Choroid plexus epithelial cell (primary cell): ENCODE measurements at places on chromosomes 4 and X.

DNA sequence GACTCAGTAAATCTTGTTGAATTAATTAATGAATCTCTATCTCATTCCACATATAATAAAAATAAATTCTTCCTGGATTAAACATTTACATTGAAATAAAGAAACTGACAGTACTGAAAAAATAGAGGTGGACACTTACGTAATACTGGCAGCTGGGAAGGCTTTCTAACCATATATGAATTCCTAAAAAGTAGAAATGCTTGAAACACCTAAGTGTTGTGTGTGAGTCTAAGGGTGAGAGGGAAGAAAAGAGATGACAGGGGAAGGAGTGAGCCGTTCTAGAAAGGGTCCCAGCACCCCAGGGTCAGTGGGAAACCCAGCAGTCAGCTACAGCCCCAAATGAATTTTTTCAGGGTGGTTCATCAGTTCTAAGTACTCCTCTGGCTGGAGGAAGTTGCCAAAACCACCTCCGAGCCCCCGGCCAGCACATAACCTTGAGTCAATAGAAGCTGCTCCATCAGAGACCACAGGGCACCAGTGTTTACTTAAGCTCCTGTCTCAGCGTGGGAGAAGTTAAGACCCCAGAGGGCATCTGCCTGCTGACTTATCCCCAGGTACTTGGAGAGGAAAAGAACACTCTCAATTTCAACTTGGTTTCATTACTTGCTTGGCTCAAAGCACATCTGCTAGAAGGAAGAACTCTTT is 18.3 kb downstream of the GAB3 start:
- peak; percentile 72 for DNase-seq

DNA sequence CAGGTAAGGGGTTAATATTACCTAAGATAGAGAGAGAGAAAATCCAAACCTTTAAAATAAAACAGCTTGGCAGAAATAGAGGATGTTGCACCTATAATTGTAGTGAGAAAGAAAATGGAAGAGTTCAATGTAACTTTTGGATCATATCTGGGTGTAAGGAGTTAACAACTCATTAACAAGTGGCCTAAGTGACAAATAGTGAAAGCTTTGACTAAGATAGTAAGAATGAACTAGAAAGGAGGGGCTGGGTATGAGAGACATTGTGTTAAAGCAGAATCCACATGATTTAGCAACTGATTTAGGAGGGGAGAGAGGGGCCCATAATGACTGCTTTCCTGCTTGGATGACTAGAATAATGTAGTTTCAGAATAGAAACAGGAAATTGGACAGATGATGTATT is 761.0 kb downstream of the IL1RAPL1 start:
- DNase-seq: no peak

- DNase-seq: peak; percentile 34
These were observed 30.7 kb downstream of the PNMA6E start for GRCh38 chrX:153370293-153371055.

DNA sequence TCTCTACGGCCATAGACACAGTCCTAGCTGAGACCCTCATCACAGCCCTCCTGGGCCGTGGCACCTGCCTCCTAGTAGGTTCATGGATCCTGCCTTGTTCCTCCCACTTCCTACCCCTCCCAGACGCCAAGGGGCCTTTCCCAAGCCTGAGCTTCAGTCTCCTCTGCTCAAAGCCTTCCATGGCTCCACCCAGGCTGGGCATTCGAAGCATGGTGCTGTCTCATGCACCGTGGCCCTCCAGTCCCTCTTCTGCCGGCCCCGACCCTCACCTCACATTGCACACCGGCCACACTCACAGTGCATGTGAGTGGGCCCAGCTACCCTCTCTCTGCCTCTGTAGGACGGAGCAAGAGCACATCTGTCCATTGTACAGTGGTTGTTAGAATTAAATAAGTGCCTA is 21.7 kb upstream of the KIAA0232 start:
- no peak for DNase-seq

- DNase-seq: peak; percentile 15
These were observed 283.7 kb downstream of the PACRGL start for GRCh38 chr4:20983763-20984575.

- DNase-seq: peak; percentile 61
These were observed at the start of gene PCDH19 for GRCh38 chrX:100409610-100410590. Gene PCDH19, minus strand, starts transcription at chrX:100410273. Its CDS starts 1,676 bp downstream, at chrX:100408597.

- DNase-seq: peak; percentile 90
These were observed 54.1 kb downstream of the APBB2 start for GRCh38 chr4:41160012-41160789.

DNA sequence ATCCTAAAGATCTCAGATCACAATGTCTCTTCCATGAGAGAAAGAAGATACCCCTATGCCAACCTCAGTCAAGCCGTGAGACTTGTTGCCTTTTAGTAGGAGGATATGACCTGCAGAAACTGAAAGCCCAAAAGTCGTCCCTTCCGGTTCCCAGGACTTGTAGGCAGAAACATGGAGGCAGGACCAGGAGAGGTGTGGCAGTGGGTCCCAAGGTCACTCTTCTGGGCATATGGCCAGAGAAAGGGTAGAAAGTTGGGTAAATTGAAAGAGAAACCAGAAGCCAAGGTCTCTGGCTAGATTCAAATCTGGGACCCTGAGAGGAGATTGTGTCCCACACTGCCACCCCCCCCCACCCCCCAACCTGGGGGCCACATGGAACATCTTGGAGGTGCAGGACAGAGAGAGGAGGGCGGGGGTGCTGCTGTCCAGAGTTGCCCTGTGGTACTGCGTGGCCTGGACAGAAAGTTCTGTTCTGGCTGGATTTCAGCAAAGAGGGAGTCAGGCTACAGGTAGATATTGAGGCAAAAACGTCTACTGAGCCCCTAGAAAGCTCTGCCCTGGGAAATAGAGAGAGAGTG is 55.4 kb downstream of the DDX3X start:
- no peak for DNase-seq

DNA sequence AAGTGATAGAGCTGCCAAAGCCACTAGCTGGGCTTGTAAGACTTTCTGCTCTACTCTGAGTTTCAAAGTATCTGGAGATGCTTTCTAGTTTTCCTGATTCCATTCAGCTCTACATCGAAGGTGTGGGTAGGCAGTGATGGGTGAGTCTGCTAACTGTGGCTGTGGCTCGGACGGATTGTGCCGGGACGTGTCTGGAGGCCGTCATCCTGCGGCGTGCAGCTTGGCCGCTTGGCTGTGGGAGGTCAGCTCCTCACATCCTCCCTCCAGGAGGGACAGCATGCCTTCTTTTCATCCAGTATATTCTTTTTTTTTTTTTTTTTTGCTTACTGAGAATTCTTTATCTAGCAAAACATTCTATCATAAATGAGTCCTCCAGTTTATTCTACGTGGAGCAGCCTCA is 77.9 kb upstream of the AADAT start:
- DNase-seq: no peak

- DNase-seq: no peak
These were observed 59.5 kb downstream of the PGRMC2 start for GRCh38 chr4:128227991-128228571.

DNA sequence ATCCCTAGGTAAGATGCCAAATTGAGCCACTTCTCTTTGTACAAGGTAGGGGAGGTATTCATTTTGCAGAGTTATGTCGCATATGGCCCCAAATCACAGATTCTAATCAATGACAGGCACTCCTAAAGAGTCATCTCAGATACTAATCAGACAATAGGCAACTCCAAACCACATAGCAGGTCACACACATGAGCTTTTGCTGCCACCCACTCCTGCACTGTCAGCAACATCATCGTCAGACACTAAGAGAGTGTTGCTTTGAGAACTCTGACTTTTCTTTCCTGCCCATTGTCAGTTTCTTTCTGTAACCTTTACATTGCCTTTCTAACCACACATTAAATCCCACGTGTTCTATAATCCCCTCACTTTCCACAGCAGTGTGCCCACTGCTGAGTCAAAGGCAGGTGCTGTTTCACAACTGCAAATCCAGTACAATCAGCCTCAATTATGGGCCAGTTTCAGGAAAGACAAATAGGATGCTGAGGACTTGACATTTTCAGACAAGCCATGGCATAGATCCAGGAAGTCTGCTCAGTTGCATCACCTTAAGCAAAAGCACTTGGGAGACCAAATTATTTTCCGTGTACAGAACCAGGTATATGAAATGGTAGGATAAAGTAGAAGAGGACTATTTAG is 23.5 kb downstream of the TMEM31 start:
- peak; percentile 65 for DNase-seq

DNA sequence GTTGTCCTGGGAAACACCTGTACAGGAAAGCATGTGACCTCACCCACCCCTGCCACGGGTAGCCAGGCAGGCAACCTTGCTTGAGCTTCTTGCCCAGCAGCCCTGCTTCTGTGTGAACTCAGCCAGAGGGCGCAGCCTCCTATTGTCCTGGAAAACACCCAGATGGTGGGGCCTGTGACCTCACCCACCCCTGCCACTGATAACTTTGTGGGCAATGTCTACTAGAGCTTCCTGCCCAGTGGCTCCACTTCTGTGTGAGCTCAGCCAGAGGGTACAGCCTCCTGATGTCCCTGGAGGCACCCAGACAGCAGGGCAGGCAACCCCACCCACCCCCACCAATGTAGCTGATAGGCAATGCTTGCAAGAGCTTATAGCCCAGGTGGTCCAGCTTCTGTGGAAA is 146.3 kb downstream of the DTHD1 start:
- no peak for DNase-seq

DNA sequence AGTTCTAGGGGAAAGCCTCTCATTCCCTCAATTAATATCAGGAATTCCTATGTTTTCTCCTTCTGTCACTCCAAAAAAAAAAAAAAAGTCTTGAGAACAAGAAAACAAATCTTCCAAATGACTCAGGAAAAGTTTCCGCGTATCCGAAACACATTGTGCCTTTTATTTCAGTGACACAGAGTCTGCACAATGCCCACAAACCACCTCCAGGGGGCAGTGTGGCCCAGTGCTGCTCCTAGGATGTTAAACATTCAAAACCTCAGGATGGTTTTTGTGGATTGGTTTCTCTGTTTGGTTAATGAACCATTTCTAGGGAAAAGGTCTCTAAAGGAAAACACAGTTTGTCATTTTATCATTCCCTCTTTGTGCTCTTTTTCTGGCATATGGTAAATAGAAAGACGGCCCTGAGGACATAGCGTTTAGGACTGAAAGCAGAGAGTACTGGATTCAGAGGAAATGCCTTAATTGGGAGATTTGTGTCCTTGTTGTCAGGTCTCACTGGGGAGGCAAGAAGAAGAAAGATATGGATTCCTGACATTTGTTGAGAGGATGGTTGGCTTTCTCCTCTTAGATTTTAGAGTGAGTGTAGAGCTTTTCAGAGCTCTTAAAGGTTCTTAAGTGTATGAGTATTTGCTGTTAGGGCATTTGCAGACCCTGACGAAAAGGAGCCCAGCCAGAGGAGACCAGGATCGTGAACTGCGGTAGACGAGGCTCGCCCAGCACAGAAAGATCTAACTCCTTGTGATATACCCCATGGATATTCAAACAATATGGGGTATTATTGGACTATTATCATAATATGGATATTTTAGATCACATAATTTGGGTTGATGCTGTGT is 65.7 kb upstream of the MAP9 start:
- DNase-seq: peak; percentile 76

- no peak for DNase-seq
These were observed 36.9 kb downstream of the PARM1 start for GRCh38 chr4:74969507-74970474.

GRCh38 chr4:43341741-43342140 is 449.2 kb downstream of the GRXCR1 start:
- DNase-seq: no peak

DNA sequence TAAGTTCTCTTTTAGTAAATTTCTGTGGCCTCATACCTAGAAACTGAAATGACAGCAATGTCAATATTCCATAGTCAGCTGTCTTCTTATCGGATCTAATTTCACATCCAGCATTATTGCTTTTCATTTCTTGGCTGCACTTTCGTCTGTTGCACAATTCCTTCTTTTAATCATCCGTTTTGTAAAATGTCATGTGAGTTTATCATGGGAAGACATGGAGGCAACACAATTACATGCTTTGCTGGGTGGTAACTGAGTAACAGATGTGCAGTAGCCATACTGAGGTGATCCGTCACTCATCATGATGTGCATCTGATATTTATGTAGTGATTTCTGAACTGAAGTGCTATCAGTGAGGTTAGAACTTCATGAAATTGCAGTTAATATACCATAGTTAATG is 68.3 kb upstream of the SLC7A11 start:
- DNase-seq: peak; percentile 68

GRCh38 chr4:129282293-129282692 is 186.3 kb downstream of the C4orf33 start:
- no peak for DNase-seq

- DNase-seq: peak; percentile 71
These were observed 91.1 kb upstream of the VEGFC start for GRCh38 chr4:176883681-176884418.
